ENCODE measurements at places on chromosomes 5 and 9.

- DNase-seq, result no peak
These were observed 9.4 kb upstream of the RAD23B start for GRCh38 chr9:107273634-107274033.

DNA sequence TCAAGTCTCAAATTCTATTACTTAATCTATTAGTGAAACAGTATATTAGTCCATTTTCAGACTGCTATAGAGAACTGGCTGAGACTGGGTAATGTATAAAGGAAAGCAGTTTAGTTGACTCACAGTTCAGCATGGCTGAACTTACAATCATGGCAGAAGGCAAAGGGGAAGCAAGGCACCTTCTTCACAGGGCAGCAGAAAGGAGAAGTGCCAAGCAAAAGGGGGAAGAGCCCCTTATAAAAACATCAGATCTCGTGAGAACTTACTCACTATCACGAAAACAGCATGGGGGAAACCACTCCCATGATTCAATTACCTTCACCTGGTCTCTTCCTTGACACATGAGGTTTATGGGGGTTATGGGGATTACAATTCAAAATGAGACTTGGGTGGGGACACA is 67.9 kb upstream of the CHSY3 start:
- no peak for DNase-seq

DNA sequence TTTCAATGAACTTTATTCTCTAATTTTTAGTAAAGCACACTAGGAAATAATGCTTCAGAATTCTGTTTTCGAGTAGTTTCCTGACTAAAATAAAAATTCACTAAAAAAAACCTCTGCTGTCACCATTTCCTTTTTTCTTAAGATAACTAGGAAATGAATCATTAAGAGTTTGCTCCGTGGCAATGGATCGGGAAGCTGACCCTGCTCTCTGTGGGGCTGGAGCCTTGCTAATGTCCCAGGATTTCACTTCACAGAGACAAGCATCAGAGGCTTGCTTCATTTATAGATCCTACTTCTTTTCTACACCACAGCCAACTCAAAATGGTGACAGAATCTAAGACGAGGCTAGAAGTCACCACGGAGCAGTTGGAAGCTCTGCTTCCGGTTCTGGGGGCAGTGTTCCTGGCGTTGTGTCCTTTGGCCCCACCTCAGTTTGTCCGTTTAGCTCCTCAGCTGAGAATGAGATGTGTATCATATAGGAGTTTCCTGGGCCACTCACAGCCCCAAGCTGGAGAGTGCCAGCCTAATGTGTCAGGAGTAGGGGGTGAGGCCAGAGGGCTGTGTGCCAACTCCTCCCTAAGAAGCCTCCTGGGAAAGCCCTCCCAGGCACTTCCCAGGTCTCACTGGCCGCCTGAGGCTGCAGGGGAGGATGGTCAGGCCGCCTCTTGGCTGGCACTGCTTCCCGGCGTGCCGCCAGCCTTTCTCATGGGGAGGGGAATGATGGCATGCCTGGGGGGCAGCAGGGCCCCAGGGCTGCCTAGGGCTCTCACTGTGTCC is 19.6 kb downstream of the TENT4A start:
- DNase-seq, result peak; percentile 70

GRCh38 chr5:132408965-132409364 is 39.5 kb downstream of the SLC22A5 start:
- no peak for DNase-seq

DNA sequence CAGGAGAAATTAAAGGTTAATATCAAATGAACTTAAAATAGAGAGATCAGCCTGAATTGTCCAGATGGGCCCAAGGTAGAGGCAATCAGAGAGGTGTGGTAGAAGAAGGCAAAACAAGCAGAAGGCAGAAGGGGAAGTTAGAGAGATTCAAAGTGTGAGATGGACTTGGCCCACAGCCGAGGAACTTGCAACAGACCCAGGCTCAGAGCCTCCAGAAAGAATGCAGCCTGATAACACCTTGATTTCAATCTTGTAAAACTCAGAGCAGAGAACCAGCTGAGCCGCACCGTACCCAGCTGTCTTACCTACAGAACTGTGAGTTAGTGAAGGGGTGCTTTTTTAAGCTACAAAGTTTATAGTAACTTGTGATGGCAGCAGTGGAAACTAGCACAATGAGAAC is 190.9 kb downstream of the RFK start:
- no peak for DNase-seq

- no peak for DNase-seq
These were observed 218.3 kb downstream of the ADAMTSL1 start for GRCh38 chr9:18692268-18692667.

DNA sequence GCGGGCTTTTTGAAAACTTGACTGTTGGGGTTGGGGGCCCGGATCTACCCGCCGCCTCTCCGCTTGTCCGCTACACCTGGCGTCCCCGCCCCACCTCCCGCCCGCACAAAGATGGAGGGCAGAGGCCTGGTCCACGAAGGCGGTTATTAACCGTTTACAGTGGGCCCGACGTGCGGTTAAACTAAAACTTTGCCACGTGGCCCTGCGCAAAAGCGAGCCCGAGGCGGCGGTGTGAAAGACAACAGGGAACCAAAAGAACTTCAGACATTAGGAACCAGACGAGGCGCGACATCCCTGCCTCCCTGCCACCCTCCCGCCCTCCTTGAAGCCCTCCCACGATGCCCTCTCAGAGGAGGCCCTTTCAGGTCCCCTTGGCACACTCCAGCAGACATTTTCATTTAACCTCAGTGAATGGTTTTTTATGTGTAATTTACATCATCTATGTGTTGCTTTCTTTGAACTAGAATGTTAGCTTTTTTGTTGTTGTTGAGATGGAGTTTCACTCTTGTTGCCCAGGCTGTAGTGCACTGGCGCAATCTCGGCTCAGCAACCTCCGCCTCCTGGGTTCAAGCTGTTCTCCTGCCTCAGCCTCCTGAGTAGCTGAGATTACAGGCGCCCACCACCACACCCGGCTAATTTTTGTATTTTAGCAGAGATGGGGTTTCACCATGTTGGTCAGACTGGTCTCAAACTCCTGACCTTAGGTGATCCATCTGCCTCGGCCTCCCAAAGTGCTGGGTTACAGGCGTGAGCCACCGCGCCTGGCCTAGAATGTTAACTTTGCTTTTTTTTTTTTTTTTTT is 999 bp upstream of the HNRNPA0 start:
- no peak for DNase-seq

DNA sequence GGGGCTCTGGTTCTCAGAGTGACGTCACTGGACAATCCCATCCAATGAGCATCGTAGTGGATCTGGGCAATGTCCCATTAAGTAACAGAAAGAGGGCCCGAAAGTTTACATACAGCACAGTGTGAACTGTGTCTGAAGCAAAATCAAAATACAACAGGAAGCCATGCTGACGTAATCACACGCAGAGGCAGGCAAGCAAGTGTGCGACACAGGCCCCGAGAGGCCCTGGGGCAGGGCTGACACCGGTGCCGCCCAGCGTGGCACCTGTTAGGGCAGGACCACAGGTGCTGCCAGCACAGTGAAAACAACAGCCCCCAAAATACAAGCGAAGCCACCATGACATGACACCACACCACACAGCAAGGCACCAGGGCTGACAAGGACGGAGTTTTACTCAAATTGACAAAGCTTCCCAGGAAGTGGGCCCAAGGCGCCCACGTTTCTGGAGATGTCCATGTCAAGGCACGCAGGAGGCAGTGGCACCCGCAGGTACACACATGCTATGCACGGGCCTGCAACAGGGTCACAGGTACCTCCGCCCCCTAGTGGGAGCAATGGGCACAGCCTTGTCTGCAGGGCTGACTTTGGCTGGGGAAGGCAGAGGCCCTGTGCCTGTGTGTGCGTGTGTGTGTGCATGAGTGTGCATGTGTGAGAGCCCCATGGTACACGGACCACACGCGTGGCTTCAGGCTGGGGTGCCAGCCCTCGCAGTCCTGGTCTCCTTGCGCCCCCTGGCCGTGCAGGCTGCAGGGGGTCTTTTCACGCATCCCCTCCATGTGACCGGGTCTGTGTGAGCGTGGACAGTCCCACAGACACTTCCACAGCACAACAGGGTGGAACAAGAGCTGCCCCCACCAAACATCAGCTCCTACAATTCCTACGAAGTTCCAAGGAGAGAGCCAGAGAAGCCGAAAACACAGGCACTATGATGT is 19.6 kb downstream of the QSOX2 start:
- peak; percentile 26 for DNase-seq

DNA sequence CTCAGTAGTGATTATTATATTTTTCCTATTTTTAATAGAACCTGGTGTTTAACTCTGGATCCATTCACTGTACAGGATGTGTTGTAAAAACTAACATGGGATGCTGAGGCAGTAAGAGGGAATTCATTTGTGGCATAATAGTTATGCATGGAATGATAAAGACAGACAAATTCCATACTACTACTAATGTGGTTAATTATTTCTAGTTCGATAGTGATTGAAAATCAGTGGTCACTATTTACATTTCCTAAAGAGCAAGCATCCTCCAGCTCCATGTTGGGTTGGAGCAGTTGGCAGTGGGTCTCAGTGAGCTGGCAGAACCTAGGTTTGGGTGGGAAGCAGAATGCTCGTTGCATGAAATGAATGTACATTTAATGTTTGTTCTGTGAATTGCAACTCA is 122.6 kb downstream of the SAXO1 start:
- DNase-seq, result no peak

- DNase-seq, result no peak
These were observed 463.3 kb downstream of the IRX1 start for GRCh38 chr5:4058899-4059298.

- peak; percentile 75 for DNase-seq
These were observed 163.5 kb downstream of the CD180 start for GRCh38 chr5:67032921-67033664.

GRCh38 chr5:172380987-172381643 is 73.2 kb downstream of the SH3PXD2B start:
- peak; percentile 82 for DNase-seq

GRCh38 chr9:84501587-84501986 is 161.0 kb upstream of the SLC28A3 start:
- DNase-seq, result no peak

DNA sequence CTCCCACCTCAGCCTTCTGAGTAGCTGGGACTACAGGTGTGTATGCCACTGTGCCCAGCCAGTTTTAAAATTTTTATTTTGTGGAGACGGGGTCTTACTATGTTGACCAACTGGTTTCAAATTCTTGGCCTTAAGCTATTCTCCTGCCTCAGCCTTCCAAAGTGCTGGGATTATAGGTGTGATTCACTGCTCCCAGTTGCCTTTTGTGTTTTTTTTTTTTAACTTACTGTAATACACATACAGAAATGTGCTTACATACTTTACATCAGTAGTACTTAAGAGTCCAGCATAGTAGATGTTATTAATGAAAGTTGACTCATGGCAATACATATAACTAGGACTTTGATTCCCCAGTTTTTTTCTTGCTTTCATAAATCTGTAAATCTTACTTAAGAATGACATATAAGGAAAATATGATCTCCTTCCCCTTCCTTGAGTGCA is 4.7 kb downstream of the MAN2A1 start:
- DNase-seq, result no peak

DNA sequence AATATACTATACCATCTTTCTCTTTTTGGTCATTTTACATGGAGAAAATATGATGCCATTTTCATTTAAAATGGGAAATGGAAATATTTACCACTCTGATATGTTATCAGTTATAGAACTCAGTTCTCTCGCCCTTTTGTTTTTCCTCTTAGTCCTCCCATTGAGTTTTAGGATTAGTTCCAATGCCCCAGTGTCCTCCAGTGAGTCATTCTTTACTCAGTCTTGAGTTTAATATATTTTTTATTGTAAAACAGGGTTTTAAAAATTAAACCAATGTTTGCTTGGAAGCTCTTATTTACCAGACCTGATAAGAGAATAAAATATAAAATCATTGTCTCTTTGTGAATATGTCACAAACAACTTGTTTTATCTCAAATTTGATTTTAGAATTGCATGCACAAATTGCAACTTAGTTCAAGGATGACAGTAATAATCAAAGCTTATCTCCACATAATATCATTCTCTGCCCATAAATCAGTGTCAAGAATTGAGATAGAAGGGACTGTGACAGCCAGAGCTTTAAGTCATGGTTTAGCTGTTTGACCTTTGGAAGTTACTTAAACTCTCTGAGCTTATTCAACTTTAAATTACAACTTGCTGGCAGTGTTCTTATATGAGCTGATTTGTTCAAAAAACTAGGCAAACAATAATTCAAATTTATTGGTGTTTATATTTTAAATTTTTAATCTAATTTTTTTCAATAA is 166.4 kb downstream of the PAM start:
- DNase-seq, result no peak

DNA sequence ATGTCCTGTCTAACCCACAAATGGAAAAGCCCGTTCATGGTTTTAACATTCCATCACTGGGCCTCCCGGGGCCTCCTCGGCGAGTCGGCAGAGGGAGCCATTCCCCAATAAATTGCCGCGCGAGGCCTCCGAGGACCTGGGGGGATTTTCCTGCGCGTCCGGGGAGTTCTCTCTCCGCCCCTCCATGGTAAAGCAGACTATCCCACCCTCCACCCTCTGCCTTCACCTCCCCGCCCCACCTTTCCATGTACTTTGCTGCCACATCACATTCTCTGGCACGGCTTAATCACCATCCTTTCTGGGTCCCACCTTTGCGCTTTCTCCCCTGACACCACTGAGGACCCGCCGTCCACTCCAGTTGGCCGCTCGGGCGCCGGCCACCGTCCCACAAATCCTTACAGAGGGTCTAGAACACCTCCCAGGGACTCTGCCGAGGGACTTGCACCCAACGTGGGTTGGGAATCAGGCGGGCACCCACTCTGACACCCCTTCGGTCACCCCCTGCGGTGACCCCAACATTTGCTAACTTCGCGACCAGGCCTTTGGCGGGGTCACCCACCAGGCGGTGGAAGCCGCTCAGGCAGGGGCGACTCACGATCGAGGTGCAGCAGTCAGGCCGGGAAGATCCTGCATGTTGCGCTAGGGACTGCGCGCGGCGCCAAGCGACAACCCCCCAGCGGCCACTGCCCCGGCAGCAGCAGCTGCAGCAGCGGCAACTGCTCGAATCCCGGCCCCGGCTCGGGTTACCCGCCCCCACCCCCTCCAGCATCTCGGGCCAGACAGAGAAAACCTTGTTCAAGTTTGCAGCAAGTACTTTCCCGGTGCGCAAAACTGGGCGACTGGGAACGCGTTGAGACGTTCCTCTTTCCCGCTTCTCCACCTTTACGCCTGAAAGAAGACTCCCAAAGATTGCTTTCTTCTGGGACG is at the start of gene MEGF10:
MEGF10 (plus strand) TSS at position 778 of the 927 bp plus-strand sequence. CDS start 40,513 bp downstream, outside the sequence.
- peak; percentile 26 for DNase-seq

DNA sequence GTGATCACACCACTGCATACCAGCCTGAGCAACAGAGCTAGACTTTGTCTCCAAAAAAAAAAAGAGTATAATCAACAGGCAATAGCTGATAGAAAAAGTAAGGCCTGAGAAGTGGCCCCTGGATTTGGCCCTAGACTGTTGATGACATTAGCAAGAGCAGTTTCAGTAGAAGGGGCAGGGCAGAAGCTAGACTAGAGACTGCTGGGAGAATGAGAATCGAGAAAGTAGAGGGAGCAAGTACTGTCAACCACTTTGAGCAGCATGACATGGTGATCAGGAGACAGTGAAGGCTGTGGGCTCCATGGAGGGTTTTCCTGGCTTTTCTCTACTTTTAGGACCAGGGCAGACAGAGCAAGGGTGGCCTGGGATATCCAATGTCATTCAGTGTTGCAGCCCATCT is 34.9 kb upstream of the B4GALT1 start:
- no peak for DNase-seq

GRCh38 chr5:38403877-38404635 is 145.7 kb downstream of the EGFLAM start:
- no peak for DNase-seq

GRCh38 chr5:138160706-138161105 is 17.7 kb downstream of the BRD8 start:
- no peak for DNase-seq

GRCh38 chr5:96904054-96904931 is 28.0 kb downstream of the ERAP2 start:
- peak; percentile 14 for DNase-seq
